Fibroblast of skin of scalp (primary cell): ENCODE measurements at places on chromosomes 11 and 22.

DNA sequence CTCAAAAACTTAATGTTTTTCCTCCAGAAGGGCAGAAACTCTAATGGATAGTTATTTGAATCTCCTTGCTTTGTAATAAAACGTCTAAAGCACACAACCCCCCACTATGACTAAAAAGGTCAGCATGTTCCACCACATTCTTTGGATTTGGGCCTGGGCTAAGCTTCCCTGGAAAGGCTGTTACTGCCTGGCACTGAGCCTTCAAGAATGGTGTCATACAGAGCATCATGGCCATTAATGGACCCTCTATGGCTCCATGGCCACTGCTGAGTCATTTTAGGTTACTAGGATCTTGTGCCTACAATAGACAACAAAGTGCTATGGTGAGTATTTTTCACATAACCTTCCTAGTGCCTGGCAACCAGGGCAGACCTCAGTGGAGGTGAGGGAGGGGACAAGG is 242.6 kb upstream of the FAT3 start:
- peak; percentile 98 for DNase-seq

DNA sequence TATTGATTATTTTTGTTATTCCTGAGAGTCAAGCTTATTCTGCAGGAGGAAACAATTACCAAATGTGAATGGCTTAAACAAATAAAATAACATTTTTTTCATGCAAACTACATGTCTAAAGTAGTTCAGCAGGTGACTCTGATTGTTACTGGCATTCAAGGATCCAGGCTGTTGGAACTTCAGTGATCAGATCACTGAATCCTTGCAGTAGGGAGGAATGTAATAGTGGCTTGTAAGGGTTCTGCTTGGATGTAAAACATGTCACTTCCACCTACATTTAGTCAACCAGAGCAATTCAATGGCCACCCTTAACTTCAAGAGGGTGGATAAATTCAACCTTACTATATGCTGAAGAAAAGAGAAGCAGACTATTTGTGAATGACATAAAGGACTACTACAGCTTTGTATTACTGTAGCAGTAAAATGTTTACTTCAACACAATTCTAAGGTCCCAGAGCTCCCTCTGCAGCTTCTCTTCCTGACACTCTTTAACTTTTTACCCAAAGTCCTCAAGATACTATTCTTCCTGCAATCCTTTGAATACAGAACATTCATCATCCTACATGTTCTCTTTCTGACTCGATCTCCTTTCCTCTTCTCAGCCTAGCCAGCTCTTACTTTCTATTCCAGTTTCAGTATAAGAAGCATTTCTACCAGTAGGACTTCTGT is 284.0 kb downstream of the LRRC4C start:
- DNase-seq: peak; percentile 7

GRCh38 chr11:107439586-107440167 is 17.9 kb downstream of the CWF19L2 start:
- DNase-seq: no peak

DNA sequence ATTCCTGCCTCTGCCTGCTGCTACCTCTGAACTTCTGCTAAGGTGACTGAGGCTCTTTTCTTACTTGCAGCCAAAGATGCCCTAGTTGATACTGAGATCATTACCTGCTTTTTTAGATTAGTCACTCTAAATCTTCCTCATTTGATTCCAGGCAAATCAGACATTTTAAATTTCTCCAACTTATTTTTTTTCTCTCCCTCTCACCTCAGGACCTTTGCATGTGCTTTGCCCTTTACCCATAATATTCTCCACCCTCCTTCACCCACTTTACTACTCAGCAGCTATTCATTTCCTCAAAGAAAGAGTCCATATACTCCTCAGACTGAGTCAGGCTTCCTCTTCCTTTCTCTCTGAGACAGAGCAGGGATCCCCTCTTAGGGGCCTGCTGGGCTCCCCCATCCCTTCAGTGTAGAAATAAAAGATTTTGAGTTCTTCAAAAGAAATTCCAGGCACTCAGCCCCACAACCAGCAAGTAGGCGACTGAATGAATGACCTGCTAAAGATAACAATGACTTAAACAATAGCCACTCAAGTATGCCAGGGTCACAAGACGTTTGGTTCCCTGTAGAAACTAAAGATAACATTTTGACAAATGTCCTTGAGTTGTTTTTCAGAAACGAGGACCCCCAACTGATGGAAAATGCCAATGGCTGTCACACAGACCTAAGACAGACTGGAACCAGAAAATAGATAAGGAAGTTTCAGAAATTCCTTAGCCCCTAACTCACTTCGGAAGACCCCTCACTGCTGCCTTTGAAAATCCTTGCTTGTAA is 104.2 kb downstream of the MTNR1B start:
- DNase-seq: no peak

DNA sequence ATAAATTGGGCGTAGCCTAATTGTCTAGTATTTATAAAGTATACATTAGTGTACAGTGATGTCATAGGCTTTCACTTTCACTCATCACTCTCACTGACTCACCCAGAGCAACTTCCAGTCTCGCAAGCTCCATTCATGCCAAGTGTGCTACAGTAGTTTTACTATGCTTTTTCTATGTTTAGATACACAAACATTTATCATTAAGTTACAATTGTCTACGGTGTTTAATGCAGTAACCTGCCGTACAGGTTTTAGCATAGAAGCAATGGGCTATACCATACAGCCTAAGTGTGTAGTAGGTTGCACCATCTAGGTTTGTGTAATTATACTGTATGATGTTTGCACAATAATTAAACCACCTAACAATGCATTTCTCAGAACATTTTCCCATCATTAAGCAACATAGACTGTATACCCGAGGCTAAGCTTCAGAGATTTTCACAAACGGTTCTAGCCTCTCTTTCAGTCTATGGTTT is 17.5 kb downstream of the OR9G1 start:
- no peak for DNase-seq

GRCh38 chr11:101269390-101269789 is 139.8 kb upstream of the PGR start:
- no peak for DNase-seq

DNA sequence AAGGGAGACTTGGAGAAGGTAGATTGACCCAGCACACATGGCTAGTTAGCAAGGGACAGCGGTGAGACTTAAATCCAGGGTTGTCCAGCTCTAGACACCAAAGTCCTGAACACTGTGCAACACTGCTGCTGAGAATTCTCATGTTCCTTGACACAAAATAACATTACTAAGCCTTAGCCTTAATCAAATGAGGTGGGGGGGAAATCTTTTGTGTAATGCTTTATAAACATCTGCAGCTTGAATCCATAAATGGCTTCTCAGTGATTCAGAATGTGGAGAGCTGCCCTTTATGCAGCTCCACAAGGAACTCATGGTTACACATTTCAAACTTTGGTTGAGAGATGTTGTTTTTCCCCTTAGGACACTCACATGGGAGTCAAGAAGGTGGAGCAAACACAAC is 80.0 kb downstream of the CD44 start:
- peak; percentile 66 for DNase-seq
